ENCODE measurements at places on chromosomes 6 and 20. TPM values are rescaled to one million over a fixed set of nuclear protein-coding genes. Genes with fewer than 3 reads are reported as not detected.

DNA sequence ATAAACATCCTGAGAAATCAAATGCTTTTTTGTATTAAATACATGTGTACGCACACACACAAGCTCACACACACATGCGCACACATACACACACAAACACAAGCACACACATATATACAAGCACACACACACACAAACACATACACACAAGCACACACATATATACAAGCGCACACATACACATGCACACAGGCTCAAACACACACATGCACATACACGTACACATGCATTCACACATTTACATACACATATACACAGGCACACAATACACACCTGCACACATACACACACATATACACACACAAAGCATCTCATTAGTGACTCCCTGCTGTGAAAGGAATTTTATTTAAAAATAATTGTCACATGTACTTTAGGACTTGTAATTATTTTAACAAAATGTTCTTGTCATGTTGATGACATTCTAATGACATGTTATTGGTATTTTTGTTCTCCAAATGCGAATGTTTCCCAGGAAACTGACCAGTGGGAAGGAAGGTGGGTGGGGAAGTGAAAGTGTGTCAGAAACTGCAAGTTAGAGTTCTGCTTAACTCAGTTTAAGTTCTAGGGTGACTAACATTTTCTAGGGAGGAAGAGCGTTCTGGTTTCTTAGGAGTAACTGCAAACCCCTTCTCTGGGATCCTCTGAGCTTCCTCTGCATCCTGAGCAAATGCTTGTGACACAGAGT lies 113.9 kb upstream of the ZNF217 start:
- DNase-seq, result peak; percentile 43

CTAGE9 gene
- not detected for total RNA-seq

DNA sequence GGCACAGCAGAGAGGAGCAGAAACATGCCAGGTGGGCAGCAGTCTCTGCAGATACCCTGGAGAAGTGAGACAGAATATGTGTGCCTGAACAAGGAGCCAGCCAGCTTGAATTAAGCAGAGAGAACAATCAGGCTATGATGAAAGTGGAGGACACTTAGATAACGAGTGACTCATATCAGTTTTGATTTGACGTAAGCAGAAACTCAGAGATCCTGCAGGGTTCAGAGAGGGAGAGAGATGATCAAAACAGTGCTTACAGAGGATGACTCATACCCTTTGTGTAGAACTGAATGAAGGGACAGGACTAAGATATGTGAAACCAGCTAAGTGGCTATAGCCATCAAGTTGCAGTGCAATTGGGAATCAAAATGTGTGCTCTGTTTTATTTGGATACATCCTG lies 300.7 kb downstream of the TENT5A start:
- peak; percentile 95 for DNase-seq

GRCh38 chr6:159608961-159609651 lies 83.9 kb downstream of the SOD2 start:
- DNase-seq, result peak; percentile 52

DEFB132 gene
- total RNA-seq, result not detected

- DNase-seq, result peak; percentile 52
Measured at GRCh38 chr6:161462148-161462547, 188.3 kb upstream of the AGPAT4 start.

GRCh38 chr6:109770779-109771178 lies 79.7 kb downstream of the FIG4 start:
- no peak for DNase-seq

DNA sequence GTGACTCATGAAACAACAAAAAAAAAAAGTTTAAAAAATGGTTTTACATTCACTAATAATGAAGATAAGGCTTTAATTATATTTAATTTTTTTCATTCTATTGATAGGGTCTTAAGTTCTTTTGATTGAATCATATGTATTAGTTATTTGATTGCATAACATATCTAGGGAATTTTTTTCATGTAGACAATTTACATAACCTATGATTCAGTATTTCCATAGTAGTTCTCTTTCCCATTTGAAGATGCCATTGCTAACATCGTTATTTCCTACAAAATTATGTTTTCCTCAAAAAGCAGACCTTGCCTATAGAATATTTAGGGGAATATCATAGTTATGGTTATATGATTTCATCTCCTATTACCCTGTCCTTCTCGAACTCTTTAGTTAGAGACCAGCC lies 463.4 kb downstream of the TFAP2B start:
- no peak for DNase-seq

MUC21 gene
- total RNA-seq, result not detected

- peak; percentile 63 for DNase-seq
Measured at GRCh38 chr6:11851387-11851786, 72.8 kb upstream of the ADTRP start.

DNA sequence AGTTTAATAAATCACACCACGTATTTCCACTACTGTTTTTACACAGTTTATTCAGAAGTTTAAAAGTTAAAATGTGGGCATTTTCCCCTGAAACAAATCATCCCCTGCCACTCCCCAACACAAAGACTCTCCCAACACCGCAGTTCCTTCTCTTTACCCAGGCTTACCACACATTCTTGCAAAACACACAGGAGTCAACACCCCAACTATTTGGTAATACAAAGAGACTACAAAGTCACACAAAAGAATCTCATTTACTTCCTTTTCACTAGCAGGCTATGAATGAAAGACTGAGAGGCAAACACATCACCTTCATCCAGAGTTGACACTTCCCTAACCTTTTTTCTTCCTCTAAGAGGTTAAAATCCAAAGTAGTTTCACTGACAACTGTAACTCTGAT lies 51.1 kb downstream of the KCTD20 start:
- no peak for DNase-seq

DNA sequence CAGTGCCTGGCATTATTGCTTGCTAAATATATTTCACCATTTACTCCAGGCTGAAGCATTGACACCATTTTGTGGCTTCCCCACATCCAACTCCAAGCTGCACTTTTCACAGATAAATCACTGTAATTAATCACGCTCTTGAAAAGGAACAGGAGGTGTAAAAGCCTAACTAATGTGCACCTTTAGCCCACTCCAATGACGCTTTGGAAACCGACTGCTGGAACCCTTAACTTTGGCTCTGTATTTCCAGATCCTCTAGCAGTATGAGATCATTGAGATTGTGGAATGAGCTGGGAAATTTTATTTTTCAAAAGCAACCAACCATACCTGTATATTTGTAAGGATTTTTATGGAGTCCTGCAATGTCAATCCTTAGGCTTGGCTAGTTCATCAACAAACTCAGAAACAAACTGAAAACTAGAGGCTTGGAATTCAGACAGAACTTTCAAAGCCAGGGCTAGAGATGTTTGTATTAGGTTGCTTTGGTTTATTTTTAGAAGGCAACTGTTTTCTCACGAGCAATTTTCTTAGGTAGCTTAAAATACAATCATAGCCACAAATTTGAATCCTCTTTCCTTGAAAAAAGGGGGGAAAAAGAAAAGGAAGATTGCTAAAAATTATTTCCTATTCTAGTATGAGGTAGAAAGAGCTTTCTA lies 52.8 kb upstream of the UTRN start:
- DNase-seq, result no peak

CRISP2 gene
- total RNA-seq, result not detected

RPS10 gene
- total RNA-seq, result 2,945 TPM

GJA10 gene
- not detected for total RNA-seq

DNA sequence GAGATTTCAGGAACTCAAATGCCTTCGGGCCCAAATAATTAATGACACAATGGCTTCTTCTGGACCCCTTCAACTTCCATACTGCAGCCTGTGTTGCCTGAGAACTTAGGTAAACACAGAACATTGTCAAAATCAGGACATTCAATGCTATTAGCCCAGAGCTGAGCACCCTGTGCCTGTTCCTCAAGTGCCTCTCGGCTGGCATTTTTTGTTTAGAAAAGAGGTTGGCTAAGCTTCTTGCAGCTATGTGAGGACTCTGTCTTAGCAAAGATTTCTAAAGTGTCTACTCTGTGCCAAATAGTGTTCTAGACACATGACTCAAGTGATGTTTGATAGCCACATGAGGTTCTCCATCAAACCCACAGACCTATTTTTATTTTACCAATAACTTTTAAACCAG lies 289.3 kb upstream of the ARID1B start:
- DNase-seq, result no peak

DNA sequence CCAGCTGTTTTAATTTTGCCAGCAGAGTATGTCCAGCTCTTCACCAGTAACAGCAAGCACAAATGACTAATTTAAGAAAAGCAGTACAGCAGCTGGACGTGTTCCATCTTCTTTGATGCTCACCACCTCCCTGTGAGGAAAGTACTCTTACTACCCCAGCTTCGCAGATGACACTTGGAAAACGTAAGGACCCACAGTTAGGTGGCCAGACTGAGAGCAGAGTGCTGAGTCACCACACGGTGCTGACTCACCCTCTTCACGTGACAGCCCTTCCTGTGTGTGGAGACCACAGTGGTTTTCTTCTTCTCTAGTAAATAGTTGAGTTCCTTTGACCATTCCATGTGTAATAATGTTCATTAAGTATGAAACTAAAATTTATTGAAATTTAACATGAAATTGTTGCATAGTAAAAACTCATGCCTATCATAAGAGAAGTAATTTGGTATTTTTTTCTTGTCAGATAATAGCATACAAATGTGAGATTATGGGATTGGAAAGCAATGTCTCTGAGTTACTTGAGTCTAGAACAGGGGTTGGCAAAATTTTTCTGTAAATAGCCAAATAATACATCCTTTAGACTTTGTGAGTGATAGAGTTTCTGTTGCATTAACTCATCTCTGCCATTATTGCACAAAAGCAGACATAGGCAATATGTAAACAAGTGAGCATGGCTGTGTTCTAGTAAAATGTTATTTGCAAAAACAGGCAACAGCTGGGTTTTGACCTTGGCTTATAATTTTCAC lies 76.6 kb downstream of the SLX4IP start:
- peak; percentile 96 for DNase-seq

DNA sequence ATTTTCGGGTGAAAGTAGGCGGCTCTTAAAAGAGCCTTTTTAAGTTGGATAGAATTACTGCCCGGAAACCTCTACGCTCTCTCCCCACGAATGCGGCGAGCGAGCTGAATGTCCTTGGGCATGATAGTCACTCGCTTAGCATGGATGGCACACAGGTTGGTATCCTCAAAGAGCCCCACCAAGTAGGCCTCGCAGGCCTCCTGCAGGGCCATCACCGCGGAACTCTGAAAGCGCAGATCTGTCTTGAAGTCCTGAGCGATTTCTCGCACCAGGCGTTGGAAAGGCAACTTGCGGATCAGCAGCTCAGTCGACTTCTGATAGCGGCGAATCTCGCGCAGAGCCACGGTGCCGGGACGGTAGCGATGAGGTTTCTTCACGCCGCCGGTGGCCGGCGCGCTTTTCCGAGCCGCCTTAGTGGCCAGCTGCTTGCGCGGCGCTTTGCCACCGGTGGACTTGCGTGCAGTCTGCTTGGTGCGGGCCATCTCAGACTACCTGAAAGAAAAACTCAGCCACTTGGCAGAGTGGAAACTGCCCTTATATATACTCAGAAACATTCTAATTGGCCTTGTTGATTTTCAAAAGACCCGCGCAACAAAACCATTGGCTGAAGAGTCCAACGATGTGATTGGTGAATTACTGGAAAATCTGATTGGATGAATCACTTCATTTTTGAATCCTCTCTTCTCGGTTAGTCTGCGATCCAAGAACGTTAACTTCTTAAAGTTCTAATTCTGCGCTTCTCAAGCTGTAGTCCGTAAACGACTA lies 93.9 kb upstream of the BTN3A2 start:
- DNase-seq, result peak; percentile 93

- no peak for DNase-seq
Measured at GRCh38 chr6:50778696-50779095, 40.0 kb upstream of the TFAP2B start.

DNA sequence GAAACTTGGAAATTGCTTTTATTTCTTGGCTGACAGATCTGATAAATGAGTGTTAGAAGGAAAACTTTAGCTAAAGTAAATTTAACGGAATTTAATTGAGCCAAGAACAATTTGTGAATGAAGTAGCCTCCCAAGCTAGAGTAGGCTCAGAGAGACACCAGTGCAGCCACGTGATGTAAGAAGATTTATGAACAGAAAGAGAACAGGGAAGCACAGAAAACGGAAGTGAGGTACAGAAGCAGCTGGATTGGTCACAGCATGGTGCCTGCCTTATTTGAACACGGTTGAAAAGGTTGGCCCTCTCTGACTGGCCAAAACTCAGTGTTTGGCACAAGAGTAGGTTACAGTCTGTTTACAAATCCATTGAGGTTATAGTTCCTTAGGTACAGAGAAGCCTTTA lies 29.5 kb upstream of the IFNGR1 start:
- no peak for DNase-seq
